ENCODE measurements at places on chromosomes 1 and 21. TPM values are rescaled to one million over a fixed set of nuclear protein-coding genes. Genes with fewer than 3 reads are reported as not detected.

Gene HSD3B1
- not detected for total RNA-seq

Gene PYGO2
- 12.9 TPM for total RNA-seq

Gene CLCA4
- 0.27 TPM for total RNA-seq

GRCh38 chr1:51328926-51329325, 1.4 kb downstream of the TTC39A start:
- no peak for DNase-seq

- DNase-seq, result no peak
These were observed 25.6 kb downstream of the MATN1 start for GRCh38 chr1:30697571-30698376.

DNA sequence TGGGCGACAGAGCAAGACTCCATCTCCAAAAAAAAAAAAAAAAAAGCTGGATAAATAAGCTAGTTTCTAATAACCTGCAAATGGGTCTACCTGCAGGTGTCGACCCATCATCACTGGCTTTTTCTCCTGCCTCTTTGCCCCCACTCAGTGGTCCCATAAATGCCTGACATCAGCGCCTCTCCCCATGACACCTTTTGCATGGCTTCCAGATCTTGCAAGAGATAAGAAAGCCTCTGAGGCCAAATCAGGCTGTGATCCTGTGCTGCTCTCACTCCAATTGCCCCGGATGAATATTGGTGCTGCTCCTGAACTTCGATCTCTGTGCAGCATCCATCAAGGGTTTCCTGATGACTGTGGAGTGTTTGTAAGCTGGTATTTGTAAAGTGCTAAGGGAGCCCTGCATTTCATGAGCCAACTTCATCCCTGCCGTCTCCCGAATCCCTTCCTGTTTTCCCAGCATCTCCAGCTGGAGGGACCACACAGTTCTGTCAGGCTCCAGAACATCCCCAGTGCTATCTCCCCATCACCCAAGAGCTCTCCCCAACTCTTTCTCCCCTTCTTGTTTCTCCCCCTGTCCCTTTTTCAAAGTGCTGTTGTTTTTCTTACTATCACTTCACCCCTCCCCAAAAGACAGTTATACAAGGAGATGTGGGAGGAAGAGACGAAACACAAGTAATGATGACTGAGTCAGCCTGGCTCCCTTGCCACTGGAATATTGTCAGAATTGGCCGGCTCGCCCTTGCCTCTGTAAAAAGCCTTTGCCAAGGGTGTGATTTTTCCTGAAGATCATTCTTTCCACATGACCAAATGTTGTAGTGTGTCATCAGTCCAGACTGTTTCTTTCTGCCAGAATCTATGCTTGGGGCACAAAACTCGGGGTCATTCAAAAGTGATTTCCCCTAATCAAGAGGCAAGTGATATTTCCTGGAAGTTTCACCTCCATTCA, 2.8 kb upstream of the EFHD2 start:
- no peak for DNase-seq

GRCh38 chr21:25490742-25491141, 116.5 kb downstream of the MRPL39 start:
- DNase-seq, result no peak

DNA sequence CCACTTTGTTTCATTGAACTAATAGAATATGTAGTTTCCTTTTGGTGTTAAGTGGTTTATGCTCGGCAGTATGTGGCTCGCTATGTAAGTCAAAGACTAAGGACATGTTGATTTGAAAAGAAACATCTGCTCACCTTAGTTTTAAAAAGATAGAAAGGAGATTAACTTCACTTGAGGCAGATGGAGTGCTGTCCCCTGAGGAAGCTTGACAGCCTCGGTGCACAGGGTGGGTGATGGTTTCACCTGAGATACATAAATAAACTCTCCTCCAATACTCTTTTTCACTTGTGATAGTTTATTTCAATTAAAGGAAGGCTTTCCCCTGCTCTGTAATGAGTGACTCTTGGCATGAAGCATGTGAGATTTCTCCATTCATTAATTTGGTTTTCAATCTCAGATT, 70.8 kb upstream of the FMN2 start:
- DNase-seq, result no peak

DNA sequence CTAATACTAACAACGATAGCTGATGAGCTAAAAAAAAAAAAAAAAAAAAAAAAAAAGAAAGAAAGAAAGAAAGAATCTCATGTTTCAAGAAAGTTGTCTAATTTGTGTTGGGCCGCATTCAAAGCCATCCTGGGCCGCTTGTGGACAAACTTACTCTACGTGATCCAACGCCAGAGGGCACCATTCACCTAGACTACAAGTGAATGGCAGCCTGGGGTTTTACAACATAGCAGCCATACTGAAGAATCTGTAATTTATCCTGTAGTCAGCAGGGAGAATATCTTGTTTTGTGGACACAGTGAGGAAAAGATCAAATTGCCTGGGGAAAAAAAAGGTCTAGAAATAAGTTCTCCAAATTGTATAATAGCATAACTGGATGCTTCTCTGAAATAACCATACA, 47.0 kb downstream of the CYP2J2 start:
- DNase-seq, result peak; percentile 46

GRCh38 chr1:167482184-167482583, 36.1 kb downstream of the CD247 start:
- no peak for DNase-seq

GRCh38 chr1:210366767-210367166, 38.1 kb downstream of the HHAT start:
- DNase-seq, result no peak

Gene RNASEL
- total RNA-seq, result 3.5 TPM

GRCh38 chr1:108521990-108522393, 37.9 kb upstream of the EEIG2 start:
- no peak for DNase-seq

Gene SLC27A3
- total RNA-seq, result 10.5 TPM

Gene IL22RA1
- 0.14 TPM for total RNA-seq

GRCh38 chr1:106534612-106535011, 521.9 kb upstream of the PRMT6 start:
- DNase-seq, result no peak

DNA sequence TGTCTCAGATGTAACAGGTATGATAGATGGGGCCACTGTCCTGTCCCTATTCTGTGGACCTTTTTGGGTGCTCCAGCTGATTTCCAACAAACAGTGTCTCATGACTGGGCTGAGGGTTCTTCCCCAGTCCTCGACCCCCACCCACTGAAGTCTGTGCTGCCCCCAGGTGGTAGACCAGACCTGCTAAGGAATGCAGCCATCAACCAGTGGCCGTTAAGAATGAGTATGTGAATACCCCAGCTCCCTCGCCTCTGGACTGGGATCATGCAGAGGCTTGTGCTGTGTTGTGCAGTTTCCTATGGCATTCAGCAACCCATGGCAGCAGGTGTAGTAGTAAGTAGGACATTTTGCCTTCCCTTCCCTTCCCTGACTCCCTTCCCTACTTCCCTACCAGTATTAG, 183.1 kb upstream of the KAZN start:
- DNase-seq, result no peak

GRCh38 chr1:168567568-168567967, 8.8 kb upstream of the XCL1 start:
- no peak for DNase-seq

GRCh38 chr1:93029317-93029716, 49.8 kb upstream of the MTF2 start:
- no peak for DNase-seq

Gene FCMR
- 3.3 TPM for total RNA-seq

- no peak for DNase-seq
These were observed 48.6 kb downstream of the NOS1AP start for GRCh38 chr1:162118063-162118462.

Gene GBP3
- total RNA-seq, result 7.9 TPM

Gene DCST2
- not detected for total RNA-seq

Gene EXTL1
- total RNA-seq, result 11.3 TPM

GRCh38 chr1:220717800-220718640, 27.9 kb downstream of the C1orf115 start:
- no peak for DNase-seq

Gene CLIC6
- total RNA-seq, result 11.2 TPM

Gene SPATA1
- total RNA-seq, result 0.66 TPM

Gene KCNE2
- total RNA-seq, result not detected

DNA sequence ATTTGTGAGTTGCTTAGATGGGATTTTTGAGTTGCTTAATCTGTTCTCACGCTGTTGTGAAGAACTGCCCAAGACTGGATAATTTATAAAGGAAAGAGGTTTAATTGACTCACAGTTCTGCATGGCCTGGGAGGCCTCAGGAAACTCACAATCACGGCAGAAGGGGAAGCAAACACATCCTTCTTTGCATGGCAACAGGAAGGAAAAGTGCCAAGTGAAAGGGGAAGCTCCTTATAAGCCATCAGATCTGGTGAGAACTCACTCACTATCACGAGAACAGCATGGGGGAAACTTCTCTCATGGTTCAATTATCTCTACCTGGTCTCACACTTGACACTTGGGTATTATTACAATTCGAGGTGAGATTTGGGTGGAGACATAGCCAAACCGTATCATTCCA, 10.3 kb downstream of the CLIC6 start:
- no peak for DNase-seq

DNA sequence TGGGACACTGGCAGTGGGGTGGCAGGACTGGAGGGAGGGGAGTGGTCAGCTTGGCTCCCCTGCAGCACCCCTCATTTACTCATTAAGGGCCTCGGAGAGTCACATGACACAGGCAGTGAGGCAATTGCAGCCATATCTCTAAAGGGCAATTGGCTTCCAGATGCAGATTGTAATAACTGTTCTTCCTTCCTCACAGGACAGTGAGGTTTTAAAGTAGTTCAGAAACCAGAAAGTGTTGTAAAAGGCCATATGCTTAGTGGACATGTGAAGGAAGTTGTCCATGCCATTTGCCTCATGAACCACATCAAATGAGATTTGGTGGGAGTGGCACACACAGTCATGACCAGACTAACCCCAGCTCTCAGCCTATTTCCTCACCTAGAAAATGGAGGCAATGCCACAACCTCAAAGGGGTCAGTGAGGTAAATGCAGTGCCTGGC, 11.1 kb downstream of the MTX1 start:
- no peak for DNase-seq

Gene MIXL1
- total RNA-seq, result not detected

GRCh38 chr1:56097713-56098112, 481.6 kb downstream of the PLPP3 start:
- DNase-seq, result no peak

DNA sequence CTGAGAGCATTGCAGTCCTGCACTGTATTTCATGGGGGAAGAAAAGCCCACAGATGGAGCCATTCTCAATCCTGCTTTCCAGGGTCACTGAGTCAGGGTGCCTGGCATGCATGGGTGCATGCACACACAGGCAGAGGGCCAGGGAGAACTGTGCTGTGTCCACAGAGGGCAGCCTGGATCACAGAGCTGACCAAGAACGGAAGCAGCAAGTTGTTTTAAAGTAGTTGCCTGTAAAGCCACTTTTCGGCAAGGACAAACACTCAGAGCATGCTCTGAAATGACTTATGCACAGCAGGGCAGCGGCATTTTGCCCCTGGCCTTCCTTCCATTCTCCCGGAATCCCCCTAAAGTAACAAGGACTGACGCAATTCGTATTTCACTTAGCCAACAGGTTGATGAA, 3.6 kb downstream of the ERG start:
- no peak for DNase-seq

- no peak for DNase-seq
These were observed 135.6 kb upstream of the CACNA1E start for GRCh38 chr1:181347495-181348390.

- DNase-seq, result peak; percentile 72
These were observed 98.0 kb upstream of the DUSP10 start for GRCh38 chr1:221839782-221840395.

- peak; percentile 29 for DNase-seq
These were observed 43.7 kb upstream of the RNF11 start for GRCh38 chr1:51192213-51192843.
